ENCODE measurements at places on chromosomes 3 and 15.

DNA sequence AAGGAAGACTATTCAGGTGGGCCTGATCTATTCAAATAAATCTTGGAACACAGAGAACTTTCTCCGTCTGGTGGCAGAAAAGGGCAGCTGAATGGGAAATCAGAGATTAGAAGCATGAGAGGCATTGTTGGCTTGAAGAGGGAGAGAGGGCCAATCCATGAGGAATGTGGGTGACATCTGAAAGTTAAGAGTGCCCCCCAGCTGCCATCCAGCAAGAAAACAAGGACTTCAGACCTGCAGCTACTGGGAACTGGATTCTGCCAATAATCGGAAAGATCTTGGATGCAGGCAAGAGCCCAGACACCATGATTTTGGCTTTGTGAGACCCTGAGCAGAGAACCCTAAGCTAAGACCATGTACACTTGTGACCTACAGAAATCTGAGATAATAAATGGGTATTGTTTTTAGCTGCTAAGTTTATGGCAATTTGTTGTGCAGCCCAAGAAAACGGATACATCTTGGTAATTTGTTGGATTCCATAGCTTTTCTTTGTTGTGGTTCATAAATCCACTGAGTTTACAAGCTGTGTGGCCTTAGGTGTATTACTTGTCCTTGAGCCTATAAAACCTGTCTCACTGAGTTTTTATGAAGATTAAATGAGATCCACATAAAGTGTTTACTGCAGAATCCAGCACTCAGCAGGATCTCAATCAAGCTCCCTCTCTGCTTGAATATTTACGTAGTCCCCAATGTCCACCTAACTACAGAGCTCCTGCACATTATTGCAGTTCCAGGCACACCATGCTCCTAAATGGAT, 82.1 kb upstream of the PRTG start:
- DNase-seq: no peak

GRCh38 chr3:41200669-41201021, 1.3 kb downstream of the CTNNB1 start:
- no peak for DNase-seq

GRCh38 chr15:68271854-68272471, 5.6 kb upstream of the FEM1B start:
- DNase-seq: no peak

DNA sequence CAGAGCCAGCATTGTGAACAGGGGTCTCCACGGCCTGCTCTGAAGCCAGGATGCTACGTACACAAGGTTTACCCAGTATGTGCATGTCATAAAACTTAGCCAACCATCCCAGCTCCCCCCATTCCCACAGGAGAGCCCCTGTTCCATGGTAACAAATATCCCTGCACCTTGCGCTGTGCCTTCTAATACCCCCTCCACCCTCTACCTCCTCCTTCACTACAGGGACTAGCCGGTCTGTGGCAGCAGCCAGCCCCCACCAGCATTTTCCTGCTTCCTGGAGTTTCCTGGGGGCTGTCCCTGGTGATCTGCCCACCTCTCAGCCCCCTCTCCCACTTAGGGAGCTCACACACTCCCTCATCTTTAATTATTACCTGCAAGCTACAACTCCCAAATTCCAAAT, 20.4 kb downstream of the ACSBG1 start:
- no peak for DNase-seq

DNA sequence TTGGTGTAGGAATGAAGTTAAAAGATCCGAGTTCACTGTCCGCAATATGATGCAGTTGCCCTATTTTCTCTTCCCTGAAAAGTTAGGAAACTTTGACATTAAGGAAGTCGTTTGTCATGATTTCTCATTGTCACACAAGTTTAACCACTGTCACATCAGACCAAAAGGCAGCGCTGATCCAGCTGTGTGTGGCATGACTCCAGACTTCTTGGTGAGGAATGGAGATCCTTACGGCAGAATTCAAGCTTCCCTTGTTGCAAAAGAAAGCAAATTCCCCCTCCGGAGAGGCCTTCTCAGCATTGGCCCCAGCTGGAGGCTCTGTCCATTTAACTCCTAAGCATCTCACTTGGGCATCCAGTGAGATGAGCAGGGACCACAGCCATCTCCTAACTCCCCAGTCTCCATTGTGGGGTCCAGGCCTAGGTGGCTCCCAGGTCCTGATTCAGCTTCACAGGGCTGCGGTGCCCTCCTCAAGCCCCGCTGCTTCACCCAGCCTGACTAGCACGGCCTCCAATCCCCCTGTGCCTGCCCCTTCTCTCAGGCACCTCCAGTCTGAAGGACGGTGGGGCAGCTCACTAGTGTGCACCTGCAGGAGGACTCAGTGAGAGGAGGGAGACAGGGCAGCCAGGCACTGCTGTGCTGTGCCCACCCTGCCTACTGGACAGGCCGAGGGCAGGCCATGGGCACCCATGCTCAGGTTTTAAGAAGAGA, 159.5 kb downstream of the CHSY1 start:
- no peak for DNase-seq

DNA sequence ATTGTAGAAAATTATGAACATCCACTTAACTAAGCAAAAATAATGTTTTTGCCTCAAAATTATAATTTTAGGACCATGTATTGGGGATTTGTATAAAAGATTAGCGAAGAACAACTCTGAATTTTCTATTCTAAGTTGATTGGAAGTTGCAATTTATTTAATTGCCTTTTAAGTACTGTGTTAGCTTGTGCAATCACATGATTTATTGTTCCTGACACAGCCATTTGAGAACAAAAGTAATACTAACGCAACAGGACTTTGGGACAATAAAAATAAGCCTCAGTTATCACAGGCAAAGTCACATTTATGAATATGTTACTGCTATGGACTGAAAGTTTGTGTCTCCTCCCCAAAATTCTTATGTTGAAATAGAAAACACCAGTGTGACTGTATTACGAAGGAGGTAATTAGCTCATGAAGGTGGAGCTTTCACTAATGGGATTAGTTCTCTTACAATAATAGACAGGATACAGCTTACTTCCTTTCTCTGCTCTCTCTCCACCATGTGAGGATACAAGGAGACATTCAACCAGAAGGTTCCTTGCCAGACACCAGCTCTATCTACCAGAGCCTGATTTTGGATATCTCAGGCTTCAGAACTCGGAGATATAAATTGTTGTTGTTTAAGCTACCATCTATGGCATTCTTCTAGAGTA, 745.9 kb downstream of the ZBBX start:
- DNase-seq: no peak

GRCh38 chr15:40002295-40002694, 36.7 kb downstream of the SRP14 start:
- DNase-seq: no peak

Data from DMS 273 treated with DMSO at 0.1 percent for 48 hours (cell line).